Regular cardiac myocyte (primary cell): ENCODE measurements at places on chromosomes 1 and 21. TPM values are rescaled to one million over a fixed set of nuclear protein-coding genes. Genes with fewer than 3 reads are reported as not detected.

The KRTAP19-7 gene
- not detected in 2 replicates for total RNA-seq

The OR2L13 gene
- total RNA-seq = under 0.01 TPM in 1 of 2 replicates, not detected in the other

The CLEC20A gene
- not detected in 2 replicates for total RNA-seq

The LCE2B gene
- total RNA-seq = not detected in 2 replicates

The ADPRS gene
- 38.7 and 39.7 TPM in 2 replicates for total RNA-seq

The SLC45A1 gene
- total RNA-seq = 1.2 and 1.4 TPM in 2 replicates

The CELA3B gene
- total RNA-seq = not detected in 2 replicates

The AIRE gene
- 0.28 TPM in 1 of 2 replicates, not detected in the other for total RNA-seq

The ICOSLG gene
- total RNA-seq = 0.19 and 0.85 TPM in 2 replicates

The SPATA1 gene
- total RNA-seq = under 0.01 and 0.96 TPM in 2 replicates

The KCNK2 gene
- total RNA-seq = 4.2 and 5.1 TPM in 2 replicates

The E2F2 gene
- under 0.01 and 1.3 TPM in 2 replicates for total RNA-seq

The SHC1 gene
- 176 and 223 TPM in 2 replicates for total RNA-seq

The KPRP gene
- total RNA-seq = not detected in 2 replicates

The NGF gene
- 16.9 and 17.3 TPM in 2 replicates for total RNA-seq

The CSTB gene
- total RNA-seq = 5.4 and 5.9 TPM in 2 replicates

The SLAMF6 gene
- total RNA-seq = not detected in 2 replicates

The ACOT7 gene
- total RNA-seq = 14.4 and 47.0 TPM in 2 replicates

The LINGO4 gene
- not detected in 2 replicates for total RNA-seq

The FCRL5 gene
- total RNA-seq = not detected in 2 replicates
